ENCODE measurements at places on chromosomes 12 and 14. TPM values are rescaled to one million over a fixed set of nuclear protein-coding genes. Genes with fewer than 3 reads are reported as not detected.

- DNase-seq, result no peak
Observed at GRCh38 chr12:100208834-100209233, 8.2 kb downstream of the ACTR6 start.

- DNase-seq, result no peak
Observed at GRCh38 chr12:114692186-114693058, 8.4 kb upstream of the TBX3 start.

- DNase-seq, result no peak
Observed at GRCh38 chr12:92068459-92068858, 77.2 kb downstream of the BTG1 start.

DNA sequence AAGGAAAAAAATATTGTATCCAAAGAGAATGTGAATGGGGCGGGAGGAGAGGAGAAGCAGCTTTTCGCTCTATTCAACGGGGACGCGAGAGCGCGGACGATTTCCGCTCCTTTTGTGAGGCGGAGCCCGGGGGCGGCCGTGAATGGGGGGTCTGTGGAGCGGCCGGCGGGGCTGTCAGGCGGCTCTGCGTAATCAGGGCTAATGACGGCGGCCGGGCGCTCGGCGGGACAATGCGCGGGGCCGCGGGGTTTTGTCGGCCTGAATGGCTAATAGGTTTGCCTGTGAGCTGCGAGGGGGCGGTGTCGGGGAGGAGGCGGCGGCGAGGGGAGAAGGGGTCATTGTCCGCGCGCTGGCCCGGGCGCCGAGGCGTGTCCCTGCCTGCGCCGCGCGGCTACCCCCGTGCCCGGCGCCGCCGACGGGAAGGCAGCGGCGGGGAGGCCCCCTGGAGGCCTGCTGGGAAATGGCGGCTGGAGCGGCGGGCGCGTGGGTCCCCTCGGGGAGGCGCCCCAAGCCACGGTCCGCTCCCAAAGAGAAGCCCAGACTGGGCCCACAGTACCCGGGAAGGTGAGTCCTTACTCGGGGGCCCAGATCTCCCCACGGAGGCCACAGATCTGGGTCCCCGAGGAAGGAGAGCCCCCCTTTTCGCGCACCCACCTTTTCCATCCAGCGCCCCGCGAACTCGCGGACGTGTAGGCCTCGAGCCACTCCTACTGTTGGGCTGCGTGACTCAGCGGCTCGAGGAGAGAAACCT is 6.0 kb downstream of the SIX6 start:
- DNase-seq, result no peak

DNA sequence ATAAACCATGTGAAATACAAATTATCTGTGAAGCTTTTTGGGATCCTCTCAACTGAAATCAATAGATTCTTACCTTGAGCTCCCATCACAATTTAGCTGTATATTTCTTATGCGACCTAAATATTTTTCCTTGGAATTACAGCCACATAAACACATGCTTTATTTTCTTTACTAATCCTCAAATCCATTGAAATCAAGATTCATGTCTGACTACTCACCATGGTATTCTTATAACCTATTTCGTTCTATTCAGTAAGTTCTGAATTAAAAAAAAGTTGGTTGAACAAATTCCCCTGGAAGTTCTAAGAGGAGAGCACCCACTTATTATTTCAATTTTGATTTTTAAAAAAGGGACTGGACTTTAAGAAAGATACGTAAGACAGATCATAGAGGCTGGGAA is 292.1 kb upstream of the ATP2B1 start:
- DNase-seq, result no peak

The FKBP3 gene
- 82.0 TPM for total RNA-seq

The PEX5 gene
- 31.9 TPM for total RNA-seq

The SRRM4 gene
- total RNA-seq, result not detected
